Activated CD8-positive, alpha-beta T cell treated with anti-CD3 and anti-CD28 coated beads for 36 hours (primary cell): ENCODE measurements at places on chromosomes 11 and 22. TPM values are rescaled to one million over a fixed set of nuclear protein-coding genes. Genes with fewer than 3 reads are reported as not detected.

DNA sequence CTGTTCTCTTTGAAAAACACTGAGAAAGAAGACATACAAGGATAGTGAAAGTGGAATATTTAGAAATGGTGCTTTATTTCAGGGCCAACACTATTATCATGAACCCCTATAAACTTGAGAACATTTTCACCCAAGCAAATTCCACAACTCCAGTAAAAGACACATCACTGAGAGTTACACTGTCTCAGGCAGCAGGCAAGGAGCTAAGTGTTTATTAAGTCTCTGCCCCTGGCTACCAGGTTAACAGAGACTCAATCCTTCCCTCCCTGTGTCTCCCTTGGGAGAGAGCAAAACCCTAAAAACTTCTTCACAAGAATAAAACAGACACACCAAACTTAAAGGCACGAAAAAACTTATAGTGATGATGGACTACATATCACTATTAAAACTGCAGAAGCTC is 18.5 kb downstream of the MPPED2 start:
- H3K27ac ChIP-seq, result no peak overlapping the region
- H3K36me3 ChIP-seq, result no peaks in the 10 kb centered on the region
- H3K27me3 ChIP-seq, result peaks cover 1% of the 10 kb centered on the region
- H3K4me1 ChIP-seq, result no peaks in the 10 kb centered on the region
- DNase-seq, result no peak

DNA sequence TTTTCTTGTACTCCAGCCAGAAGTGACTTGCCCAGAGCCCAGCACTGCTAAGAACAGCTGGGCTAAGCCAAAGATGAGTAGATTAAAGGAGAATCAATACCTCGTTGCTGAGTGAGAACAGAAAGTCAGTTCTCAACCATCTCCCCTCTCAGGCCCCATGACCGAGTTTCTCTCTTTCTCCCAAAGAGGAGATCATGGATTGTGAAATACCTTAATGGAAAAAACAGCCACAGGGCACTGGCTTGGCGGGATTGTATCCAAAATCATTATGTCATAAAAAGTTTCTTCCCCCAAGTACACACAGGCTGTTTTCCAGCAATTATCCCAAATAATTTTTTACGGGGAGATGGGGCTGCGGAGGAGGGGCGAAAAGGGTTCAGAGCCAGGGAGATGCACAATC is 111.8 kb upstream of the TMEM45B start:
- no peak overlapping the region for H3K27ac ChIP-seq
- no peak for DNase-seq
- no peaks in the 10 kb centered on the region for H3K4me1 ChIP-seq
- no peak overlapping the region for H3K4me3 ChIP-seq
- no peaks in the 10 kb centered on the region for H3K36me3 ChIP-seq

GRCh38 chr11:112016088-112016764 is 9.0 kb upstream of the DLAT start:
- H3K4me3 ChIP-seq, result no peak overlapping the region
- DNase-seq, result no peak
- no peak overlapping the region for H3K27ac ChIP-seq
- H3K36me3 ChIP-seq, result no peaks in the 10 kb centered on the region

The BARX2 gene
- not detected for total RNA-seq

The NCF4 gene
- total RNA-seq, result 2.9 TPM
